ENCODE measurements at places on chromosomes 7 and 10. TPM values are rescaled to one million over a fixed set of nuclear protein-coding genes. Genes with fewer than 3 reads are reported as not detected.

GRCh38 chr10:74841265-74841973, 15.0 kb downstream of the KAT6B start:
- DNase-seq, result no peak

DNA sequence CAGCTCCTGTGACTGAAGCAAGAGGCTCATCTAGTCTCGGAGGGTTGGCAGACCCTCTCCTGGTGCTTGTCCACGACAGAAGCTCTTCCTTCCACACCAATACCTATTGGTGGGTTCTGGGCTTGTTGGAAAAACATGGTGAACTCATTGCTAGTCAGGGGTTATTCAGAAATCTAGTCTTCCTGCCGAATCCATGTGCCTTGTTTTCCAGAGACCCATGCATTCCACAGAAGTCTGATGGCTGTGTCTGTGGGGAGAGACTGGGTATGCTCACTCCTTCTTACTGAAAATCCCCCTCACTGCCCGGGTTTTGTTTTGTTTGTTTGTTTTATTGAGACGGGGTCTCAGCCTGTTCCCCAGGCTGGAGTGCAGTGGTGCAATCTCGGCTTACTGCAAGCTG, 138.3 kb downstream of the DNAJB6 start:
- peak; percentile 15 for DNase-seq

ZCWPW1 gene
- total RNA-seq, result 4.4 TPM

GRCh38 chr7:25098096-25099046, 26.7 kb downstream of the CYCS start:
- DNase-seq, result peak; percentile 51

BICC1 gene
- 1.6 TPM for total RNA-seq

GRCh38 chr10:74891053-74891452, 64.7 kb downstream of the KAT6B start:
- DNase-seq, result peak; percentile 54

DNA sequence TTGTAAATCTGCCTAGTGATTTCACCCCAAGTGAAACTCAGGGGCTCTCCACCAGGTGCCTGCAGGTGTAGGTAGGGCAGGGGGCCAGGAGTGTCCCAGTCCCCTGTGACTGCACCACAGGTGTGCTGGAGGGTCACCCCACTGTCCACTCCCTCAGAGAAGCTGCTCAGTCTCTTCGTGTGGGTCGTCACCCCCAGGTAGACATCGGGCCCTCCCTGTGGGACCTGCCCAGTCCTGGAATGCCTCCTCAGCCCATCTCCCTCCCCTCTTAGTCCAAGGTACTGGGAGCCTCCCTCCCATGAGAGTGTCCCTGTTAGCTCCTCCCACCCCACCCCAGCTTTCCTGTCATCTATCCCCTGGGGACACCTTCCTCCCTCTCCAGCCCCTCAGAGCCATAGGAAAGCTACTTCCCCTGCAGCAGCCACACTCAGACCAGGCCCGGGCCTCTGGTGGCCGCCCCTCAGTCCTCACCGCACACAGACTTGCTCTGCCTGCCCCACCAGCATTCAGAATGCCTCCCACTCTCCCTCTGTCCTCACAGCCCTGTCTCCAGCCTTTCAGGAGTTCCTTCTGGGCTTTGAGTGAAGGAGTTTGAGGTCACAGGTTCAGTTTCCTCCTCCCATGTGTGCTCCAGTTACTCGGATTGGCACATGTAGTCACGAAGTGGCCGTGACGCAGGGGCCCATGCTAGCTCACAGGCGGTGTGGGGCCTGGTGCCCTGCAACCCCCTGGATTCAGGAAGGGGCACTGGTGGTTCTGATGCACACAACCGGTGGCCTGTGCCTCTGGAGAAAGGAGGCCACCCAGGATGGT, 5.1 kb downstream of the ALOX5 start:
- no peak for DNase-seq

- no peak for DNase-seq
Measured at GRCh38 chr10:124892031-124892430, 49.9 kb upstream of the ZRANB1 start.

DNA sequence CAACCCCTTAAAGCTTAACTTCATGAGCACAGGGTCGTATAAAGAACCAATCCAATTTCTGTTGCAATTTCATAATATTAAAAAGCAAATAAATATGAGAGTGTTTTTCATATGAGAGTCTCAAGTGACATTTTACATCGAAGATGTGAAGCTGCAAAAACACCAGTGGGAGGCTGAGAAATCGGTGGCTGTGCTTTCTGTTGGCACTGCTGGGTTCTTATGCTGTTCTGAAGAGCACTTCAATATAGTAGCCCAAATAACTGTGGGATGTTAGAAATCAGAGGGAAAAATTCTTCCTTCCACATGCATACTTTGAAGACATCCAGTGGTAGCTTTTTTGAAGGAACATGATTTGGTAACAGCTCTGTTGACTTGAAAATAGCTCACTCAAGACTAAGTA, 245.8 kb downstream of the ARHGAP21 start:
- DNase-seq, result no peak

TMEM236 gene
- 0.15 TPM for total RNA-seq

DNA sequence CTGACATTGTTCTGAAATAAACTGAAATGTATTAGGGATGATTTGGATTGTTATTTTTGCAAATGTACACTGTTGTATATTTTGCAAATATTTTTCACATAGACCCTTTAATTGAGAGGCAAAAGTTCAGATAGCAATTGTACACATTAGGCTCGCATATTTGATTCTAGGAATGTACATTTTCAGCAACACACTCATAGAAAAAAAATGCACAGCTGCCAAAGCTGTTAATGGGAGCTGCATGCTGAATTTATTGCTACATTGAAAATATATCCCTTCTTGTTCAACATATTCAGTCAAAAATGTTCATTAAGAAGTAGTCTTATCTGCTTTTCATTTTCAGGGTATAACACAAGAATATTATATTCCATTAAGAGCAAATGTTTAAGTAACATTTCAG, 512.9 kb downstream of the ATRNL1 start:
- DNase-seq, result no peak

DNA sequence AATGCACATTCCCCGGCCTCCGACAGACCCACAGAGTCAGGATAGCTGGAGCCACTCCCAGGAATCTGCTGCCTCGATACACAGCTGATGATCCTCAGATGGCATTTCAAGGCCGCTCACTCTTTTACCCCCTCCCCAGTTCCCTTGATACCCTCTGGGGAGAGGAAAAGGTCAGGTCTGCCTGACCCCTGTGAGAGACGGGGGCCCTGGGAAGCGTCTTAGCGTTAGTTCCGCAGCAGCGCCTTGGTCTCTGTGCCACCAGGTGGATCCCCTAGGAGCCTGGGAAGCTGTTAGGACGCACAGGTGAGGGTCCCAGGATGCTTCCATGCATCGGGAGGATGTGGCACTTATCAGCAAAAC, 420.5 kb upstream of the FOXK1 start:
- DNase-seq, result no peak

SPRN gene
- total RNA-seq, result 0.18 TPM

MBL2 gene
- total RNA-seq, result 108 TPM

FANK1 gene
- total RNA-seq, result not detected

- DNase-seq, result no peak
Measured at GRCh38 chr7:141974831-141975230, 1.3 kb upstream of the TAS2R38 start.

DNA sequence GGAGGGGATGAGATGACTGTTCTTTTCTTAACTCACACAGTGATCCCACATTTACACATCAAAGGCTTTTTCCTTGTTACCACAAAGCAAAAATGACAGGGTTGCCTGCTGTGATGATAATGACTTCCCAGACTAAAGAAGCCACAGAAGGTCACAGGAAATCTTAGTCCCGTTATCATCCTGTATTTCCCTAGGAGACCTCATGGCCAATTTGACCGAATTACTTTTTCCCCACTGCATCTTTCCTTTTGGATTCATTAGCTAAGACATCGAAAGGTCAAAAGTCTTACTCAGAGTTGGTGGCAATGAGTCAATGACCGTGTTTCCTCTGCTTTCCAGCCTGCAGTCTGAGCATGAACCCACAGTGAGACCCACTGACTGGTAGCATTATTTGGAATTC, 130.1 kb upstream of the INHBA start:
- DNase-seq, result no peak

DNA sequence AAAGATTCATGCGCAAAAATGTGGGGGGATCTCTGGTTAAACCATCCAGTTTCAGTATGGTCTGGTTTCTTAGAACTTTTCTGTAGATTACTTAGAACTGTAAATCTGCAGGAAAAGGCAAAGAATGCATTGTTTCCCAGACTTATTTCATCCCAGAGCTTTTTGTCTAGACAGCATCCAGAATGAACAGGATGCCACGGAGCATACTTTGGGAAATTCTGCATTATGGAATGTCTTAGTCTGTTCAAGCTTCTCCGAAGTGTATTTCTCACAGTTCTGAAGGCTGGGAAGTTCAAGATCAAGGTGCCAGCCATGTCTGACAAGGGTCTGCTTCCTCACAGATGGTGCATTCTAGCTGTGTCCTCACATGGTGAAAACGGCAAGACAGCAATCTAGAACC, 136.3 kb downstream of the INHBA start:
- no peak for DNase-seq

DNA sequence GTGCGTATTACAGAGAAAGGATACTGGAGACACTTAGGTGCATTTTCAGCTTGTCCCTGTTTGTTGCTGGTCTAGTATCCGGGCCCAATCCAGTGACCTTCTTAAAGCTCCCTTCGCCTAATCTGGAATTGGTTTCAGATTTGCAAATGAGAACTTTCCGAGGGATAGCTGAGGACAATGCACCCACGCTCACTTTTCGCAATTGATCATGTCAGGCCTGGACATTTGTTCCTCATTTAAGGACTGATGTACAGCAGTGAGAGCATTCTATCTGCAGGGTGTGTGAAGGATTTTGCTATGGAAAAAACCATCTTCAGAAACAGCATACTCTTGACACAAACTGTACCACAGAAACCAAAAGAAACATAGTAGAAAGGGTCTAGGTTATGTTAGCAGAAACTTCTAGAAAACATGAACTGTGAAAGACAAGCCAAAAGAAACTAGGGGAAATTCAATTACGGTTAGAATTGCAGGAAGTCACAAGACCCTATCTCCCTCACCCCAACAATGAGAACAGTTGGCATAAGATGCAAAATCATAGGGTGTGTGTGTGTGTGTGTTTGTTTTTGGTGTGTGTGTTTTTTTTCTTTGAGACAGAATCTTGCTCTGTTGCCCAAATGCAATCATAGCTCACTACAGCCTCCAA, 331.1 kb downstream of the CALN1 start:
- no peak for DNase-seq

DNA sequence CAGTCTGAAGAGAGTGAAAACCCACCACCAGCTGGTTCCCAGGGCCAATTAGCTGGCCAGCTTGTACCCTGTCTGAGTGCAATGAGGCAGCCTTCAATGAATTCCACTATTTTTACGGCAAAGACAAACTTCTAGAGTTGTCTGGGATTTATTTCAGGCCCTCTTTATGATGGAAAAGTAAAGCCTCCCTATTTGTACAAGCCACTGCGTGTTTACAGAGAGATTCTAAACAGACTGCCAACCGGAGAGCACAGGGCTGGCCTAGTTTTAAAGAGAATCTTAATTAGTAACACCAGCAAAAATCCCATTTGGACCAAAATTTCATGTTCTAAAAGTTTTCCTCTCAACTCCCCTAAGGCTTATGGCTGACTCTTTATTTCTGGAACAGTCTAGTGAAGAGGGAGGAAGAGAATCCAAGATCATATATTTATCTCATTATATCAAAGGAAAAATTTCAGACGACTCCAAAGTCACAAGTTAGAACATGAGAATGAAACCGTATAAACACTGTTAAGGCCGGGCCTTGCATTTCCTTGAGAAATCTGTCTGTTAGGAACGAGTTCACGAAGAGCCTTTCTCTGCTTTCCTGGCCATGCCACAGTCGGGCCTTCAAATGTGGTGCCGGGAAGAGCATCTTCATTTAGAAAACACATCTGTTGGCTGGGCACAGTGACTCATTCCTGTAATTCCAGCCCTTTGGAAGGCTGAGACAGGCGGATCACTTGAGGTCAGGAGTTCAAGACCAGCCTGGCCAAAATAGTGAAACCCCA, 724.6 kb upstream of the NRP1 start:
- DNase-seq, result no peak

DNA sequence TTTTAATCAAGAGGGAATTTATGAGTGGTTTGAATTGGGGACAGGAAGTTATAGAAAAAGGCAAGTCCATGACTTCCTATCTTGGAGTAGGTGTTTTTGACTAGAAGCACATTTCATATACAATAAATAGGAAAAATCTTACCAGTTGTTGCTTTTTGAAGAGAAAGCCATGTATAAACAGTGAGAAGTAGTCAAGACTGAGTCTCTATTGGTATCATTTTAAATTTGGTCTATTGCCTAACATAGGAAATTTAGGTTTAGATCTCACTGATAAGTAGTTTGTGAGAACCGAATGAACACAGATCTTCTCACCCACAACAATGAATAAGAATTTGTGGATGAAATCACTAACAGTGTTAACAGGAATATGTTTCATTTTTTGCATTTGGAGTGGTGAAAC, 387.2 kb downstream of the BBS9 start:
- DNase-seq, result no peak
